ENCODE measurements at places on chromosomes 5 and 9.

DNA sequence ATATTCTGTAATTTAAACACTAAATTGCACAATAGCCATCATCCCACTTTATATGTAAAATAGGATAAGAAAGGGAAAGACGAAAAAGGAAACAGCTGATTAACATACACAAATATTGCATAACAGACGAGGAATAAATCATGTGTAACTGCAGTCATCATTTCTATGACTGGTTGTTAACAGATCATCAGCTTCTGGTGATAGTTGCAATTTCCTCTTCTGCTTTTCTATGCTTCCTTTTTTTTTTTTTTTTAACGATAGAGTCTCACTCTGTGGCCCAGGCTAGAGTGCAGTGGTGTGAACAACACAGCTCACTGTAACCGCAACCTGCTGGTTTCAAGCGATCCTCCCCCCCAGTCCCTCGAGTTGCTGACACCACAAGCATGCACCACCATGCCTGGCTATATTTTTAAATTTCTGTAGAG is 22.5 kb upstream of the JAKMIP2 start:
- DNase-seq: peak; percentile 77

GRCh38 chr9:83596899-83597504 is 25.9 kb upstream of the IDNK start:
- peak; percentile 75 for DNase-seq

- no peak for DNase-seq
Measured at GRCh38 chr5:133406977-133407632, 205.2 kb downstream of the FSTL4 start.

GRCh38 chr9:137965177-137965795 is 87.7 kb downstream of the CACNA1B start:
- DNase-seq: no peak

DNA sequence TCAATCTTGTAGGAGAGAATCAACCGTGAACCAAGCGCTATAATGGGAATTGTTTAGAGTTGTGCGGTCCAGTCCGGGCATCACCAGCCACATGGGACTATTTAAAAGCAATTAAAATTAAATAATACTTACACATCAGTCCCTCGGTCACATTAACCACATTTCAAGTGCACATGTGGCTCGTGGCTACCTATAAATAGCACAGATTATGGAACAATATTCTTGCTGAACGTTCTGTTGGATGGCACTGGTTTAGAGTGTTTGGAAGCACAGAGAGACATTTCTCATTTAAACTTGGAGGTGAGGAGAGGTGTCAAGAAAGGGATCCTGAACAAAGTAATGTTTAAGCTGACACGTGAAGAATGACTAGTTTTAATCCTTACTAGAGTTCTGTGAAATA is 12.5 kb upstream of the PIP5K1B start:
- DNase-seq: no peak

GRCh38 chr9:94911211-94911610 is 184.7 kb downstream of the AOPEP start:
- DNase-seq: no peak

GRCh38 chr5:73274121-73274520 is 101.1 kb downstream of the TMEM174 start:
- DNase-seq: no peak

DNA sequence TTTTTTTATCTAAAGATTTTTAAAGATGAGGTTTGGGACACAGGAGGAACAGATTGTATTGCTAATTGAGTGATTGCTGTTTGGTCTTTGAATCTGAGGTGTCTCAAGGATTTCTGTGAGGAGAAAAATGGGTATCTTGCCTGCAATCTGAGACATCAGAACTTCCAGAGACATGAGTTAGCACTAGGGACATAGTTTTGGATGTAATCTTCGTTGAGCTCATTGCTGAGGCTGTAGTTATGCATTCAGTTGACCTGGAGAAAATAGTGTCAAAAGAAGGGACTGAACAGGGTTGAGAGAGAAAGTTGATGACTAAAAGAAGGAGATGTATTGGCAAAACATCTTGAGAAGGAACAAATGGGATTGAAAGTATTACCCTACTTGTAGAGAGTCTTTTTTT is 24.6 kb downstream of the C9orf85 start:
- no peak for DNase-seq

DNA sequence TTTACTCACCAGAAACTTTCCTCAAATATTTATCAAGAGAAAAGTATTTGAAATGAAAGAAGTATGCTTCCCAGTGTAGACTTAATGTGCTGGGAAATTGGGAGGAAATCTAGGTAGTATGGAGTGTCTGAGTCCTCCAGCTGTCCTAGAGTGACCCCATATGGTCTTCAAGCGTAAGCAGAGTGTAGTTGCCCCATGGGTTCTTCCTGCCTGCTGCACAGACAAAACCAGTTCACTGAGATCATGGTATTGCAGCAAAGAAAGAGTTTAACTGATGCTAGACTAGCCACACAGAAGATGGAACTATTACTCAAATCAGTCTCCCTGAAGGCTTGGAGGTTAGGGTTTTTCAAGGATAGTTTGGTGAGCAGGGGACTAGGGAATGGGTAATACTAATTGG is 114.9 kb upstream of the PRLR start:
- no peak for DNase-seq

DNA sequence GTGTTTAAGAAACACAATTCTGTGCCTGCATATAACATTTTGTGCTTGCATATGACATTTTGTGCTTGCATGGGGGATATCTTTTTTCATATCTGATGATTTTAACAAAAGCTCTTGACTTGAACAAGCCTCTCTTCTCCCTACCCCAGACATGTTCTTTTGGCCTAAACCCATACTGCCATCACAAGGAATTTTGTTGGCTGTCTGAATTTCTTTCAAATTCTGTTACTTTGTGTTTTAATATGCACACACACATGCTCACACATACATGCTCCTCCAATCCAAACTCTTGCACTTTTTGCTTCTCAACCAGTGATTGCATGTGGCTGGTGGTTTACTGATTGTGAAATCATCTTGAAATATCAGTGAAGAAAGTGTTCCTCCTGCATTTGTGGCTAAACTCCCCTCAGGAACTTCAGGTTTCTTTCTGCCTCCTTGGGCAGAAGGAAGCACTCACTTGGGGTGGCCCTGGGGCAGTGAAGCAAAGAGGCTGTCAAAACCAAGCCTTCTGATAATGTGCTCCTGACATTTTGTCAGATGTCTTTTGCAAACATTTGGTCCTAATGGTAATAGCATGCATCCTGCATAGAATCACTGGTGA is 377.2 kb upstream of the KLF4 start:
- peak; percentile 41 for DNase-seq

DNA sequence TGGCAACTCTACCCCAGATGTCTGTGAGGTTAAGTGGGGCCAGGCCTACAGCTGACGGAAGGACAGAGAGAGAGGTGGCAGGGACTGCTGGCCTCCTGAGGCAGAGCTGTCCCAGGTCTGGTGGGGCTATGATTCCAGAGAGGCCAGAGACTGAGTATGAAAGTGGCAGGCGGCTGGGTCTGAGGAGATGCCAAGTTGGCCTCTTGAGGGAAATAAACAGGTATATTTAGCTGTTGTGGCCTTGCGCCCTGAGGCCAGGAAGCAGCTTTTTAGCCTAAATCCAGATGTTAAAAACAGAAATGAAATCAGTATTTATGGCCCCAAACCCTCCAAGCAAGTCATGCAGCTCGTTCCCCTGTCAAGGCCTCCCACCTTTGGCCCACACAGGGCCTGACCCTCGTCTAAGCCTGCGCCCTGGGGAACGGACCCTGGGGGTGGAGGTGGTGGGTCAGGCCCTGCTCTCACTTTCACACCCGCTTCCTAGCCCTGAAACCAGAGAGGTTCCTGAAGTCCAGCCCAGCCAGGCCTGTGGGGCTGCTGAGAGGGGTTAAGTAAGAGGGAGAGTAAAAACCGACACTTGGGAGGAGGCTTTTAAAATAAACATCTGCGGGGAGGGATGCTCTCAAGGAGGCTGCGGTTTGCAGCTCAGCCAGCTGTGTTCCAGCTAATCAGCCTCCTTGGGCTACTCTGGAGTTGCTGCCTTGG is 18.7 kb downstream of the PCDHGC5 start:
- no peak for DNase-seq

DNA sequence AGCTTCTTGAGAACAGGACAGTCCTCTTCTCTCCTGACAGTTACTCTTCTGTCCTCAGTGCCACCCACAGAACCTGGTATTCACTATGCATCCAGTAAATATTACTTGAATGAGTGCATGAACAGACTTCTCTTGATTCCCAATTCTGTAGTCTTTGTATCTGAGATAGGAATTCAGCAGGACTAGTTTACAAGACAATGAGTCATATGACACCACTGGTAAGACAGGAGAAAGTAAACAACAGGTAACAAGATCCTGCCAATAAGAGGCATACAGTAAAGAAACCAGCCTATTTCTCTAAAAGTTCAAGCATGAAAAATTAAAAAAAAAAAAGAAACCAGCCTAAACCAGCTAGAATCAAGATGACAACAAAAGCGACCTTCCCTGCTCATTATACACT is 6.2 kb downstream of the ZNF883 start:
- no peak for DNase-seq

DNA sequence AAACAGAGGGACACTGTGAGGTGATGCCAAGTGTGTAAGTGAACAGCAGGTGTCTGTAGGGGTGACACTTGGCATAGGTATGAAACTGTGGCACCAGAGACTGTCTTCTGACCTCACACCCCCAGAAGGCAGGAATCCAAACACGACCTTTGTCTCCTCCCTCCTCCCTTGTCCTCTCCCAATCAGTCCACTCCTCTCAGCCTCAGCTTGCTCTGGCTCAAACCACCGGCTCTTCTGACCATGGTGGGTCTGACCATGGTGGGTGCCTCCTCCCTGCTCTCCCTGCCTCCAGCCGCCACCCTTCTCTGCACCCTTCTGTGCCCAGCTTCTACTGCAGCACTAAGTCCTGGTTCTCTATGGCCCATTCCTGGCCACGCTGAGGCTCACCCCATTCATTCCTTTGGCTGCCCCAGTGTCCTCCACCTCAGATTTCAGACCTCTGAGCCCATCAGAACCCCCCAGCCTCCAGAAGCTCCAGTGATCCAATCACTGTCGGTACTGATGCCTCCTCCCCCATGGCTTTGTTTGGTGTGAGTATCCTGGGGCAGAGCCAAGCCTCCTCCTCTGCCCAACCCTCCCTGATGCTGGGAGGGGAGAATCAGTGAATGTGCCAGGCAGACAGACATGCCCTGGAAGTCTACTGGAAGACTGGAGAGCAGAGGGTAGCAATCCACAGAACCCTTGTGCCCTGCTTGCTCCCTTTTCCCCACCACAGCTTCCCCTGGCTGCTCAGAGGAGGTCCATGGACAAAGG is 1.7 kb upstream of the ARID3C start:
- no peak for DNase-seq

- no peak for DNase-seq
Measured at GRCh38 chr9:76609285-76610010, 150.5 kb downstream of the GCNT1 start.

- DNase-seq: peak; percentile 55
Measured at GRCh38 chr5:59575648-59576445, 317.7 kb downstream of the PDE4D start.

DNA sequence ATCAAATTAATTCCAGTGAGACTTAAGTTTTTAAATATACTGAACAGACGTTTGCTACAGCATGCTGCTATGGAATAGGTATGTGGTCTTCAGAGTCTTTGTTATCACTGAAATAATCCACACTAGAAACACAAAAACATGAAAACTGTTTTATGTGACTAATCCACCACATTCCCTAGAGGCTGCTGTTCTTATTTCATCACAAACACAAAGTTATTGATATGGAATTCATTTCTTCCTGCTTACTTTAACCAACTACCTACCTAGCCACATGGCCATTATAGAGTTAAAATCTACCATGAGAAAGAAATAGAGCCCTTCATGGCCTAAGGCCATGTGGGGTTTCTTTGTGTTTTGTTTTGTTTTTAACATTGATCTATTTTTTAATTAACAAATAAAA is 232.3 kb upstream of the PTGER4 start:
- no peak for DNase-seq

DNA sequence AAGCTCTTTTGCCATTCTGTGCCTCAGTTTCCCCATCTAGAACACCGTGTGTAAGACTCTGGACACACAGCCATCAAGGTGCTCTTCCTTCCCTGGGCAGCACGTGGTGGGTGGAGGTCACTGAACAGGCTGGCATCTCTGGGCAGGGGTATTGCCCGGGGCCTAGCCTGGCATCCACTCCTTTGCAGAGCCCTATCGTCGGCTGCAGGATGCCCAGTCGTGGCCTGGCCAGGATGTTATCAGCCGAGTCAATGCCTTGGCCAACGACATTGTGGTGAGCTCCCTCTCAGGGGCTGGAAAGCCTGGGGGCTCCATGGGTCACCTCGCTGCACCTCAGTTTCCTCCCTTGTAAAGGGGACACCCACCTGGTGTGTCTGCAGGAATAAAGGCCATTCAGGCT is 4.0 kb downstream of the ADGRD2 start:
- DNase-seq: no peak

DNA sequence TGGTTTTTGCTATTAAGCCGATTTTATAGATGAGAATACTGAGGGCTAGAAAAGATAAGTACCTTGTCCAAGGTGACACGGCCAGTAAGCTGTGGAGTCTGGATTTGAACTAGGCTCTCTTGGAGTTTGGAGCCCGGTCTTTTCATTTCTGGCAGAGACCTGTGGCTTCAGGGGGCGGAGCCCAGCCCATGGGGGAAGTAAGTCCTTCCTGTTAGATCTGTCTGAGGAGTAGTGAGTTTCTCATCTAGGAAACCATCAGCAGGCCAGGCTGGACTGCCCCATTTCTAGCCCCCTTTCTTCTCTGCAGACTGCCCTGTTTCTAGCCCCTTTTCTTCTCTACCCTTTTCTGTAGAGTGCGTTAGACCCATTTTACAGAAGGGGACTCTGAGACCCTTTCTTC is 521 bp upstream of the PTGS1 start:
- DNase-seq: peak; percentile 79

GRCh38 chr5:143931986-143932385 is 120.0 kb downstream of the HMHB1 start:
- DNase-seq: no peak

DNA sequence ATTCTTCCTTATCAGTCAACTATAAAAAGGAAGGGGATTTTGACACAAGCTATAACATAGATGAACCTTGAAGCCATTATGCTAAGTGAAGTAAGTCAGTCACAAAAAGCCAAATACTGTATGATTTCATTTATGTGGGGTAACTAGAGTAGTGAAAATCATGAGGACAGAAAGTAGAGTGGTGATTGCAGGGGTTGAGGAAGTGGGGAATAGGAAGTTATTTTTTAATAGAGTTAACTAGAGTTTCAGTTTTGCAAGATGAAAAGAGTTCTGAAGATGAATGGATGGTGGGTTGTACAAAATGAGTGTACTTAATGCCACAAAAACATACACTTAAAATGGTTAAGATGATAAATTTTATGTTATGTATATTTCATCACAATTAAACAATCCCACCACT is 65.4 kb upstream of the FAM174A start:
- DNase-seq: no peak
